ENCODE measurements at places on chromosomes 16 and 17.
A peak's percentile ranks its signal among the peaks of the same experiment; 100 is the strongest.

DNA sequence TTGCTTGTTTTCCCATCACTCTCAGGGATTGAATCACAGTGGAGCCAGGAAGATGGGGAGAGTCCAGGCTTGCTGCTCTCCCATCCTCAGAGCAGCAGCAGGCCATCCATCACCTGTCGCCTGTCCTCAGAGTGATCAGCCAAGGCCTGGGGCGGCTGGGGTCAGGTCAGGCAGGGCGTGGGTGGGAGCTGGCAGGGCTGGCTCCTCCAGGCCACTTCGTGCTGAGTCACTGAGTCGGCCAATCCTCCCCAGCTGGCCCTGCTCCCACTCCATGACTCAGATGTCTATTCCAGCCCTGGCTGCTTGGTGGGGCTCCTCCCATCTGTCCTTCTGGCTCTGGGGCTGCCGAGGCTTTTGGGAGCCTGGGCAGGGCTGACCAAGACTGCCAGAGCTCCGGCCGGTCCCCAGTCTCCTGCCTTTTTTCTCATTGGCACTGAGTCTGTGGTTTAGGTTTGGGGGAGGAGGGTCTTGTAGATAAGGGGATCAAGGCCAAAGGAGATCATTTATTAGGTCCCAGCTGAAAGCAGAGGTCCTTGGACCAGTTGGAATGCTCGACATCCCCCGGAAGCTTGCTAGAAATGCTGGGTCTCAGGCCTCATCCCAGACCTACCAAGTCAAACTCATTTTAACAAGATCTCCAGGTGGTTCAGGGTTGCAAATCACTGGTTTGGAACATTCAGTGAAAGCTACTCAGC is 72.7 kb downstream of the ABCC1 start:
- peaks cover 13% of the 10 kb centered on the region for H3K4me1 ChIP-seq
- no peaks in the 10 kb centered on the region for H3K36me3 ChIP-seq
- H3K27ac ChIP-seq, result peak overlapping the region; percentile 62
- H3K27me3 ChIP-seq, result no peaks in the 10 kb centered on the region
- H3K4me3 ChIP-seq, result no peak overlapping the region
- peak; percentile 99 for DNase-seq

- H3K4me1 ChIP-seq, result no peaks in the 10 kb centered on the region
- no peaks in the 10 kb centered on the region for H3K36me3 ChIP-seq
- H3K4me3 ChIP-seq, result no peak overlapping the region
- H3K27ac ChIP-seq, result no peak overlapping the region
Observed at GRCh38 chr17:59454633-59455105, 110.7 kb upstream of the DHX40 start.

GRCh38 chr16:56365552-56365951 is 59.8 kb downstream of the AMFR start:
- DNase-seq, result no peak
- no peak overlapping the region for H3K4me3 ChIP-seq
- H3K27ac ChIP-seq, result no peak overlapping the region
- no peaks in the 10 kb centered on the region for H3K36me3 ChIP-seq
- H3K27me3 ChIP-seq, result no peaks in the 10 kb centered on the region

DNA sequence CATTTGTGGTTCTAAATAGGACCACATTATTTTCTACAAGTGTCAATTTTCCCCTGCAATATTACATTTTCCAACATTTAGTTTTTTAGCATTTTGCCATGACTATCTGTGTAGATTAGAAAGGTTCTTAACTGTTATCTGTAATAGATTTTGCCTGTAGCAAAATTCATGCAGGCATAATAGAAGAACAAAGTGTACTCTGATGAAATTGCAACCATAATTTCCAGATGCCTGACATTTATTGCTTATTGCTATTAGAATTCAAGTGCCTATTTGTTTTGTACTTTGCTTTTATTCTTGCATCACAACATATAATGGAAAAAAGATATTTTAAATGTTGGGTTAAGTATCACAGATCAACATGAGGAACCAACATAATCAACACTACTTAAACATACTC is 337.7 kb downstream of the TOX3 start:
- no peak overlapping the region for H3K27ac ChIP-seq
- H3K4me3 ChIP-seq, result no peak overlapping the region
- no peaks in the 10 kb centered on the region for H3K36me3 ChIP-seq
- H3K27me3 ChIP-seq, result no peaks in the 10 kb centered on the region

GRCh38 chr17:65228734-65229620 is 91.8 kb downstream of the RGS9 start:
- DNase-seq, result no peak
- H3K27ac ChIP-seq, result no peak overlapping the region
- no peaks in the 10 kb centered on the region for H3K27me3 ChIP-seq
- no peaks in the 10 kb centered on the region for H3K36me3 ChIP-seq

GRCh38 chr17:41910701-41911391 is 7.9 kb downstream of the ACLY start:
- no peak for DNase-seq
- no peaks in the 10 kb centered on the region for H3K27me3 ChIP-seq
- H3K4me3 ChIP-seq, result no peak overlapping the region
- no peaks in the 10 kb centered on the region for H3K36me3 ChIP-seq

GRCh38 chr17:45022655-45023339 is 28.6 kb downstream of the DCAKD start:
- no peak overlapping the region for H3K4me3 ChIP-seq
- H3K27ac ChIP-seq, result peak overlapping the region; percentile 79
- H3K27me3 ChIP-seq, result no peaks in the 10 kb centered on the region

DNA sequence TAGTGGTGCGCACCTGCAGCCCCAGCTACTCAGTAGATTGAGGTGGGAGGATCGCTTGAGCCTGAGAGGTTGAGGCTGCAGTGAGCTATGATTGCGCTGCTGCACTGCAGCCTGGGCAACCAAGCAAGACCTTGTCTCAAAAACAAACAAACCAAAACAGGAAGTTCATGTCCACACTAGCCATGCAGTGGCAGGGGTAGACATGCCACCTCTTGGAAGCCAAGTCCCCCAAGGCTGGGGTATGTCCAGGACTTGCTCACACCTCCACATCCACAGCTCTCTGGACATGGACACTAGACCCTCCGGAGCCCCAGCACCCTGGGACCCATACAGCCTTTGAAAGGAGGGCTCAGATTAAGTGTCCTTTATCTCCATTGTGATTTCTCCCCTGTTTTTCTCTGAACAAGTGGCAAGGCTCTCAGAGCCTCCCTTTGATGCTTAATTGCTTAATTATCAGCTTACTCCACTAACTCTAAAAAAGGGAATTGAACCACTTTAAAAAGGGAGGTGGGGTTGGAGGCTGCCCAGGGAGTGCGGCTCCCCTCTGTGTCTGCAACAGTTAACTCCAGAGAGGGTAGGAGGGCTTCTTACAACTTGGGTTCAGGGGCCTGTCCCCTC is 424.6 kb upstream of the C16orf82 start:
- no peaks in the 10 kb centered on the region for H3K36me3 ChIP-seq
- no peaks in the 10 kb centered on the region for H3K4me1 ChIP-seq
- H3K27me3 ChIP-seq, result no peaks in the 10 kb centered on the region
- no peak overlapping the region for H3K4me3 ChIP-seq
- no peak for DNase-seq

Data from ovary (tissue), 10 donors.